ENCODE measurements at places on chromosomes 2 and 18.

DNA sequence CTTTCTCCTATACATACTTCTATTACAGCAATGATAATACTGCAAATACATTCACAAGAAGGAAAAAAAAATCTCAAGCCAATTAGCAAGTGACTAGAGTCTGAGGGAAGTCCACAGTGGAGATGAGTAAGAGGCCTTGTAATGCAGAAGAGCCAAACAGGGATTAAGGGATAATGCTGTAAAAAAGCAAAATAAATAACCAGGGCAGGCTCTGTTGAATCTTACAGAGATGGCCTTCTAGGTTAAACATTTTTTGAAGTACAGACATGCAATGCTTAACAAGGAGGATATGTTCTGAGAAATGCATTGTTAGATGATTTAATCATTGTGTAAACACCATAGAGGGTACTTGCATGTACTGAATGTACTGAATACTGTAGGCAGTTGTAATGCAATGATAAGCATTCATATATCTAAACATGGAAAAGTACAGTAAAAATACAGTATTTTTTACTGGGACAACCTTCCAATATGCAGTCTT is 122.1 kb upstream of the RMDN2 start:
- no peak for DNase-seq

DNA sequence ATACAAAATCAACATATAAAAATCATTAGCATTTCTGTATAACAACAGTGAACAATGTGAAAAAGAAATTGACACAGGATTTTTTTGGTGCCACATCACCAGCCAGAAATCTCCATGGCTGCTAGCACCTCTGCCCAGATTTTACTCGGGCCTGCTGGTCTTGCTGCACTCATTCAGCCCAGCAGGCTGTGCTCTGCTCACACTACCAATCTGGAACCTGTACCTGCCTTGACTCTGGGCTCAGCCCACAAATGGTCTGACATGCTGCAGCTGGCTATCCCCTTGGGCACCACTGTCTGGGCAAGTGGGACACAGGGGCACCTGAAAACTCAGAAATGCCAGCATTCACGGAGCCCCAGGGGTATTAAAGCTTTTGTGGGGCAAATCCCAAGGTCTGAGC is 392.5 kb upstream of the NRXN1 start:
- DNase-seq = no peak

DNA sequence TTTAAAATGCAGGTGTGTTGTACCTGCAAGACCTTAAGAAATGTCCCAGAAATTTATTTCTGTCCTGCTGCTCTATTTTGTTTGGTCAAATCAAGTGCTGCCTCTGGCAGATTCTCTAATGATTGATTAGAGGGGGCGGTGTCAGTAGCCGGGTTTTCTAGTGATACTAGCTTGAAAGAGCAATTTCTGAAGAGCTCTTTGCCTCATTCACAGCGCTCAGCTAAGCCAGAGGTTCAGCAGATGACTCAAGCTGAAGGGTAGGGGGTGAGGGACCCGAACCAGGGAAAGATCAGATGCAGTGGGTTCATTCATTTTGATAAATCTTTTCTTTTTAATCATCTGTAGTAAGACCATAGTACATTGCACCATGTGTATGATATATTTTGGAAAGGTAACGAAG is 15.0 kb downstream of the ZBTB7C start:
- DNase-seq = no peak

DNA sequence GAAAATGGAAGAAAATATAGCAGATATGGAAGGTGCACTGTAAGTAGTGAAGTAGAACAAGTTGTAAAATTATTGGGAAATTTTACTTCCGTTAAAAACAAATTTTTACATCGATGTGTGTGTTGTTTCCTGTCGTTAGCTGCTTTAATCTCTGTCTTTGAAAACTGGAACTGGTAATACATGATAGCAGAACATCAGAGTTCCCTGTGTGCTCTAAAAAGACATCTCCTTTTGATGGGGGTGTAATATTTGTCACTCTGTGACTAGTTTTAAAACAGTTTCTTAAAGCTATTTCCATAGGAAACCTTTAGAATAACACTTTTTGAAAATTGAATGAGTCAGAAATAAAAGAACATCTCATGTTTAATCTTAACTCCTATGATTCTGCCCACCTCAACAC is 43.5 kb downstream of the COX7A2L start:
- no peak for DNase-seq

- no peak for DNase-seq
Observed at GRCh38 chr2:126906781-126907180, 8.1 kb downstream of the TEX51 start.

DNA sequence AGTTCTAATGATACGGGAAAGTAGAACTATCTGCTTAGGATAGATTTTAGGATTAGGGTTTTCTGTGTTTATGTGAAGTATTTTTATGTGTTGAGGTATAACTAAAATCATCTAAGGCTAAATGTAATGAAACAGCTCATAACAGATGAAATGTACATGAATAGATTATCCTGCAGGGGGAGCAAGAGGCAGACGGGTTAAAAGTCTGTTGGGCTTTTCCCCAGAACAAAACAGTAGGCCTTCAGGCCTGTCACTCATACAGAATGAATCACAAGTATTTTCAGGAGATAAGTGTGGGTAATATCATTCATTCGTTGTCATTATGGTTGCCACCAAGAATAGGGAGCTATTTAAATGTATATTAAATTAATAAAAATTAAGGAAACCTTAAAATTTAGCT is 107.9 kb upstream of the IL1R2 start:
- no peak for DNase-seq

- no peak for DNase-seq
Observed at GRCh38 chr2:62309465-62310091, 113.7 kb downstream of the B3GNT2 start.

DNA sequence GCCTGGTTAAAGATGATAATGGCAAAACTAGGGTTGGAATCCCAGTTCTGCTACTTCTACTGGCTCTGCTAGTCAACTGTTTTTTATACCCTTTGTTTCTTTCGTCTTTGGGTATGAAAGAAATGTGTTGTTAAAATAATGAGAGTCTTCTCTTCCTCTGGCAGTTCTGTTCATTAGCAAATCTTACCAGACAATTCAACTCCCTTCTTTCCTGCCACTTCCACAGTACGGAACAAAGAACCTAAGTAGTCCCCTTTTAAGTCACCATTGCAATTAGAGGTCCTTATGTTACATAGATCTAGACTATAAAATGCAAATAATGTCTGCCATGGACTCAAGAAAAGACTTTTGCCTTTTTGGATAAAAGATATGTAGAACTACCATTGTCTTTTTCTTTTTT is 134.1 kb downstream of the RND3 start:
- DNase-seq = no peak

DNA sequence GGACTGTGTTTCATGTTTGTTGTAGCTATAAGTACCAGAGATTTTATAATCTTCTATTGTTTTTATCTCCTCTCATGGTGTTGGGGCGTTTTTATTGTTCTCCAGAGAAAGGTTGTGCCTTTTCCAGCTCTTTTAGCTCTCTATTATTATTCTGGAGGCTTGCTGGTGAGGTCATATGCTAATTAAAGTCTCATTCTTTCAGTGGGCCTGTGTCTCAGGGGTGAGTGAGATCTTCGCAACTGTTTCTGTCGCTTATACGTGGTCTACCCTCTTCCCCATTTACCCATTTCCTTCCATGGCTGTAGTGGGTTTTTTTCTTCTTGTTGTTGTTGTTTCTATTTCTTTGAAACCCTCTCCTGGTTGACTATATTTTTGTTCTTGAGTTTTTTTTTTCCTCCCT is 584.9 kb downstream of the TMEM182 start:
- no peak for DNase-seq

GRCh38 chr2:238580486-238580885 is 153.8 kb downstream of the ASB1 start:
- no peak for DNase-seq

- DNase-seq = no peak
Observed at GRCh38 chr2:11663427-11663826, 6.6 kb downstream of the NTSR2 start.

- DNase-seq = no peak
Observed at GRCh38 chr2:641164-641871, 35.9 kb downstream of the TMEM18 start.

DNA sequence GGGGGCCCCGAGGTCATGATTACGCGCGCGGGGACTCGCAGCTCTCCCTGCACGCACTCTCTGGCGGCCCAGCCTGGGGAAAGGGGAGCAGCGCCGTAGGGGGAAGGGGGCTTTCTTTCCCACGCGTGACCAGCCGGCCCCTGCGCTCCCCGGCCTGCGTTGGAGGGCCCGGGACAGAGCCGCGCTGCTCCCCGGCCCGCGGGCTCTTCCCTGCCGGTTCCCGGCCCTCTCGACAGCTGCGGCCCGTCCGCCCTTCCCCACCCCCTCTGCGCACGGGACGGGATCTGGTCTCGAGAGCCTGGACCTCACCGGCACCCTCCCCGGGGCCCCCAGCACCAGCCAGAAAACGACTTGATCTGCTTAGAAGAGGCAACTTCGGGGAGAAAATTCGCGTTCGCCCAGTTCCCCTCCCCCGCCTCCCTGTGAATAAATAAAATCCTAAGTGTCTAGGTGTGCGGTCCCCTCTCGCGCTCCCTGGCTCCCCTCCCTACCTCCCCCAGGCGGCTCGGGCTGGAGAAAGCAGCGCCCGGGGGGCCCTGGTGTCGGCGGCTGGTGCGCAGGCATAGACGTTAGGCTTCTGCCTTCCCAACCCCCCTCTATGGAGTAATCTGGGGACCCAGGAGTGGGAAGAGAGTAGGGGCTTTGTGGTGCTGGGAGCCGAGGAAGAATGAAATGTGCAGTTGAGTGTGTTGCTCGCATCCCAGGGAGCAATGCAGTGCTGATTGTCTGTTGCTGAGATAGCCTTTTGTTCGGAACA is 803 bp upstream of the FIGN start:
- DNase-seq = no peak

GRCh38 chr2:70692256-70692655 is 75.7 kb downstream of the ADD2 start:
- no peak for DNase-seq

GRCh38 chr2:65344689-65345088 is 87.7 kb downstream of the SPRED2 start:
- DNase-seq = no peak

GRCh38 chr2:70775141-70775540 is 7.1 kb upstream of the ADD2 start:
- no peak for DNase-seq

- no peak for DNase-seq
Observed at GRCh38 chr18:37440206-37440605, 125.4 kb downstream of the CELF4 start.

- DNase-seq = no peak
Observed at GRCh38 chr18:75809151-75809925, 381.8 kb upstream of the SMIM21 start.

DNA sequence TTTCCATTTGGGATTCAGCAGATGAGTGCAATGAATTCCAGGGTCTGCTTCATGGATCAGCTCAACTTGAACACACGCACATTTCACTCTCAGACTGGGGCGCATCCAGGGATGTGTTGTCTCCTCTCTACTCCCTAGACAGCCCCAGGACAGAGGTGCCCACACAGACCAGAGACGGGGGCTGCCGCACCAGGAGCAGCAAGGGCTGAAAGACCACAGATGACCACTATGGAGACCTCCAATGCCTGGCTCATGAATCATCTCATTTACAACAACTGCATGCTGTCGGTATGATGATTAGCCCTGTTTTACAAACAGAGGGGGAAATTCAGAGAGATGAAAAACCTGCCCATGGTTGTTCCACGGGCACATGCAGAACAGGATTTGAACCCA is 63.1 kb downstream of the CYP26B1 start:
- no peak for DNase-seq

GRCh38 chr18:54382733-54383252 is 25.1 kb downstream of the C18orf54 start:
- DNase-seq = no peak

- no peak for DNase-seq
Observed at GRCh38 chr2:72887032-72887739, at the start of gene SPR. Gene SPR (plus strand): TSS chr2:72887408. CDS start chr2:72887433, 25 bp downstream.

All from stimulated activated CD4-positive, alpha-beta T cell treated with anti-CD3 and anti-CD28 coated beads, TNF-alpha, amount 100 ng/mL, for 24 hours (primary cell).